ENCODE measurements at places on chromosomes 16 and 17.
A peak's percentile ranks its signal among the peaks of the same experiment; 100 is the strongest.

DNA sequence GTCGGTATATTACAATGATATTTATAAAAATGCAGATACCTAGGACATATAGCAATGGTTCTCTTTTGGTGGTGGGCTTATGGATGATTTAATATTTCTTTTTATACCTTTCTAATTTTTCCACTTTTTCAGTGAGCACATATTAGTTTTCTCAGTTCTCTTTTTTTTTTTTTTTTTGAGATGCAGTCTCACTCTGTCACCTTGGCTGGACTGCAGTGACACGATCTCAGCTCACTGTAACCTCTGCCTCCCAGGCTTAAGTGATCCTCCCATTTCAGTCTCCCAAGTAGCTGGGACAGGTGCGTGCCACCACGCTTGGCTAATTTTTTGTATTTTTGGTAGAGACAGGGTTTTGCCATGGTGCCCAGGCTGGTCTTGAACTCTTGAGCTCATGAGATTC lies 15.1 kb downstream of the MAP3K14 start:
- no peak overlapping the region for H3K4me3 ChIP-seq
- H3K36me3 ChIP-seq: no peaks in the 10 kb centered on the region
- no peak for DNase-seq
- H3K27ac ChIP-seq: peak overlapping the region; percentile 78

- no peaks in the 10 kb centered on the region for H3K36me3 ChIP-seq
- no peak for DNase-seq
- no peaks in the 10 kb centered on the region for H3K27me3 ChIP-seq
- no peak overlapping the region for H3K27ac ChIP-seq
Observed at GRCh38 chr16:54417384-54417783, 130.8 kb upstream of the IRX3 start.

DNA sequence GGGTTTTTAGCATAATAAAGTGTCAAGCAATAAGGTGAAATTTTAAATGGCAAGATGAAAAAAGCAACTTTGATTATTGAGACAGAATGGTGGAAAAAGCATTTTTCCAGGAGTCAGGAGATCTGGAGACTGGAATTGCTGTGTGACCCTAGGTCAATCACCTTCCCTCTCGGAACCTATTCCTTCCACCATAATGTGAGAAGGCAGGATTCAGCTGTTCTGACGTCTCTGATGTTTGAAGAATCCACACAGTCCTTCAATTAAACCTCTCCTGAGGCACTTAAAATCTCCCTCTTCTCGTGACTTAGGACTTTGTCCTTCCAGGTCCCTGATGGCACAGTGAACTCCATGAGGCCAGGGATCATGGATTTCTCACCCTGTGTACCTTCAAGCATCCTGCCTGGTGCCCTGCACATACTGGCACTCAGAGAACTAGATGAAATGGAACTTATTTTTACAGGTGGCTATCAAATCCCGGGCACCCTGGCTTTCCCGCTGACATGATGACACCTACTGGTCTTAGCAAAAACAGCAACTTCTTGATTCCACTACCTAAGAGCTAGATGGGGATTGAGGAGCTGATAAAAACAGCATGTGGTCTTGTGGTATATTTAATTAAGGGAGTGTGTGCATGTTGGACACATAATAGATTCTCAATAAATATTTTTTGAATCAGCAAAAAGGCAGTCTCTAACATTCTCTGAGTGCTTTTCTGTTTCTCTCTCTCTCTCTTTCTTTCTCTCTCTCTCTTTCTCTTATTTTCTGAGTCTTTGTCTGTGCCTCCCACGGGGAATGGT lies 2.3 kb upstream of the CCDC182 start:
- no peak for DNase-seq
- no peaks in the 10 kb centered on the region for H3K36me3 ChIP-seq
- H3K4me1 ChIP-seq: no peaks in the 10 kb centered on the region
- no peaks in the 10 kb centered on the region for H3K27me3 ChIP-seq

- no peak for DNase-seq
- no peak overlapping the region for H3K4me3 ChIP-seq
- H3K36me3 ChIP-seq: no peaks in the 10 kb centered on the region
- H3K4me1 ChIP-seq: no peaks in the 10 kb centered on the region
- peak overlapping the region; percentile 63 for H3K27ac ChIP-seq
Observed at GRCh38 chr17:44097110-44097958, 26.1 kb downstream of the HDAC5 start.

DNA sequence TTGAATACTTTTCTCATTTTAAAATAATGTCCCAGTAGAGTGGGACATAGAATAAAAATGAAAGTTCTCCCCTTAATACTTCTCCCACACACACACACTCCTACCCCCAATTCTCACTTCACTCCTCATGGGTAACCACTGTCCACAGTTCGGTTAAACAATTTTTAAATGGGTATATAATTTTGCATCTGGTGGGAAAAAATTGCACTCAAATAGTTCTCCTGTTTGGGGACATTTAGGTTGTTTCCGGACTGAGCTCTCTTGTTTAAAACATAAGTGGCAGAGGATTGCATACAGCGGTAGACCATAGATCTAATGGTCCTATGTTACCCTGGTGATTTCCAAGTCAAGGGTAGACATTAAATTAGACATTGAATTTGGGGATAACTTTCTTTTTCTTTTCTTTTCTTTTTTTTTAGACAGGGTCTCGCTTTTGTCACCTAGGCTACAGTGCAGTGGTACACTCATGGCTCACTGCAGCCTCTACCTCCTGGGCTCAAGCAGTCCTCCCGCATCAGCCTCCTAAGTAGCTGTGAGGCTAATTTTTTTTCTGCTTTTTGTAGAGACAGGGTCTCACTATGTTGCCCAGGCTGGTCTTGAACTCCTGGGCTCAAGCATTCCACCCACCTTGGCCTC lies 138.3 kb downstream of the SOCS1 start:
- H3K4me1 ChIP-seq: no peaks in the 10 kb centered on the region
- H3K27ac ChIP-seq: no peak overlapping the region
- no peaks in the 10 kb centered on the region for H3K27me3 ChIP-seq
- H3K36me3 ChIP-seq: no peaks in the 10 kb centered on the region
- no peak overlapping the region for H3K4me3 ChIP-seq

DNA sequence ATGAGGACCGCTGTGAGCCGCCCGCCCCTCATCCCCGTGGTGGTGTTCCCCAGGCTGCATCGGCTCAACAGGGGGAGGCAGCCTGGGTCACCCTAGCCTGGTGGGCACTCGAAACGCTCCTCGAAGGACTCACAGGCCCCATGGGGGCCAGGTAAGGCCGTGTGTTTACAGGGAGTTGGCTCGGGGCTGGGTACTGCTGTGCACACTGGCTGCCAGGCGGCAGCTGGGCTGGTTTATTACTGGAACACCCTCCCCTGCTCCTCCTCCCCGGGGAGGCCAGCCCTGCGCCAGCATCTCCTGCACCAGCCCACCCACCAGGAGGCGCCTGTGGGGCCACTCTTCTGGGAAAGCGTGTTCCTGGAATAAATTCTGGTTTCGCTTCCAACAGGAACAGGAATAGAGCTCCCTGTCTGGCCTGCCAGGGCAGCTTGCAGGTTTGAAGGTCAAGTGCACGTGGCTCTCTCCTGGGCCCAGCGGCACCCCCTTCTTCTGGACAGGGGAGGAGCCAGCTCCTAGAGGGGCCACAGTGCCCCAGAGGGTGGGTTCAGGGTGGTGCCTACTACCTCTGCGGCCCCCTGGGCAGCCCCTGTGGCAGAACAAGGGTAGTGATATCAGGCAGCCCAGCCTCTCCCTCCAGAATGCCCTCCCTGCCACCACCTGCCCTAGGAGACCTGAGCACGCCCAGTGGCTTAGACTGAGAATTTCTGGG lies 11.3 kb downstream of the MCRIP1 start:
- H3K4me1 ChIP-seq: peaks cover 11% of the 10 kb centered on the region
- peak overlapping the region; percentile 92 for H3K27ac ChIP-seq
- peak; percentile 85 for DNase-seq
- H3K4me3 ChIP-seq: no peak overlapping the region
- no peaks in the 10 kb centered on the region for H3K27me3 ChIP-seq

- no peaks in the 10 kb centered on the region for H3K36me3 ChIP-seq
- no peak for DNase-seq
- H3K4me3 ChIP-seq: no peak overlapping the region
- no peaks in the 10 kb centered on the region for H3K27me3 ChIP-seq
Observed at GRCh38 chr16:912322-912683, 58.5 kb downstream of the LMF1 start.

DNA sequence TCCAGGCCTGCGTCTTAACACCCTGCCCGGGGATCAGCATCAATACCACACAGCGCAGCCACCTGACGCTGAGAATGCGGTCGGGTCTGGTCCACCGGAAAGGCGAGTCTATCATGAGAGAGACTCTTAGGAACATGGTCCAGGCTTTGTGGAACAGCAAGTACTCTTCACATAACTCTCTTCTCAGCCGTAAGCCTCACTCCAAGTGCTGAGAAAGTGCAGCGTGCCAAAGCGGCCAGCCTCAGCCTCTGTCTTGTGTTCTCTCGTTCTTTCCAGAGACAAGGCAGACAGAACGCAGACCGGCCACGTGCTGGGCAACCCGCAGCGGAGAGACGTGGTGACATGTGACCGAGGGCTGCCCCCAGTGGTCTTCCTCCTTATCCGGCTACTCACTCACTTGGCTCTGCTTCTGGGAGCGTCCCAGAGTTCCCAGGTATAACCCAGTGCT lies 34.4 kb upstream of the ENDOV start:
- H3K27me3 ChIP-seq: no peaks in the 10 kb centered on the region
- peaks cover 29% of the 10 kb centered on the region for H3K36me3 ChIP-seq
- DNase-seq: peak; percentile 45
- H3K4me1 ChIP-seq: no peaks in the 10 kb centered on the region

DNA sequence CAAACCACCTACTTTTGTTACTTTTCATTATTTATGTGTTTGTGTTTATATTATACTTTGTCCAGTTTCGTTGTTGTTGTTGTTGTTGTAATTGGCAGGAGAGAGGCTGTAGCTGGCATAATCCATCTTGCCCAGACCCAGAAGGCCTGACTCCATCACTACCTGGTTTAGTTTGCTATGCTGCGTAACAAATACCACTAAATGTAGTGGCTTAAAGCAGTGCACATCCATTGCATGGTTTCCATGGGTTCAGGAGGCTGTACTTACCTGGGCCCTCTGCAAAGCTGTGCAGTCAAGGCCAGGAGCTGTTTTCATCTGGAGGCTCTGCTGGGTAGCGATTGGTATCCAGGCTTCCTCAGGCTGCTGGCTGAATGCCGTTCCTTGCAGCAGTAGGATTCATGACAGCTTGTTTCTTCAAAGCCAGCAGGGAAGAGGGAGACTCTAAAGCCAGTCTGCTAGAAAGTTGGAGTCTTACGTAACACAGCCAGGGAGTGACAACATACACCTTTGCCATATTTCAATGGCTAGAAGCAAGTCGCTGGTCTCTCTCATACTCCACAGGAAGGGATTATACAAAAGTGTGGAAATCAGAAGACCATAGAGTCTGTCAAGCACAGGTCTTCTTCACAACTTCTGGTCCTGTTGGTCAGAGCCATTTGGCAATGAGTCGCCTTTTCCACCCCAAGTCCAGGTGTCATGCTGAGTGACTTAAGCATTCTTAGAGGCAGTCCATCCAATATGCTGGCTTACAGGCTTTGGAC lies 41.1 kb downstream of the TNRC6C start:
- no peaks in the 10 kb centered on the region for H3K27me3 ChIP-seq
- no peaks in the 10 kb centered on the region for H3K36me3 ChIP-seq
- DNase-seq: no peak
- no peak overlapping the region for H3K4me3 ChIP-seq
- no peaks in the 10 kb centered on the region for H3K4me1 ChIP-seq

DNA sequence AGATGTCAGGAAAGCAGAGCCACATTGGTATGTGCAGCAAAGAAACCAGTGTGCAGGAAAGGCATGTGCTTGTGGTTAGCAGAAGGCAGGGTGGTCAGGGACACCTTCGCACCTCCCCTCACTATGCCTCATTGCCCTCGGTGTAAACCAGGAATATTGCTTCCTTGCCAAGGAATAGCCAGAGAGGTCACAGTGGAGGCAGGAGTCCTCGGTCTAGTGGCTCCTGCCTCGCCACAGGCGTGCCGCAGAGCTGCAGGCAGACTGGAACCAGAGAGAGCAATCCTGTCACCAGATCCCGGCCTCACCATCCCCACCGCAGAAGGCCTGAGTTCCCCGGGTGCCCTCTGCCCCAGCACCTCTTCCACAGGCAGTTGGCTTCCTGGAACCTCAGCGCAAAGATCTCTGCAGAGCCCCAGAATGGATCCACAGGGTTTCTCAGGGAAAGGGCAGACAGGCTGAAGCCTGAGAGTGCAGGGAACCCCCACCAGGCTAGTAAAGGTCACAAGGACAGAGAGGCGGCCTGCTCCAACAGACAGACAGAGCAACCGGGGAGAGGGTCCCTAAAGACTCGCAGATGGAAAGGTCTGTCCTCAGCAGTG lies 21.6 kb downstream of the CCDC182 start:
- H3K4me3 ChIP-seq: no peak overlapping the region
- no peak overlapping the region for H3K27ac ChIP-seq
- H3K36me3 ChIP-seq: no peaks in the 10 kb centered on the region
- DNase-seq: no peak
- no peaks in the 10 kb centered on the region for H3K27me3 ChIP-seq

DNA sequence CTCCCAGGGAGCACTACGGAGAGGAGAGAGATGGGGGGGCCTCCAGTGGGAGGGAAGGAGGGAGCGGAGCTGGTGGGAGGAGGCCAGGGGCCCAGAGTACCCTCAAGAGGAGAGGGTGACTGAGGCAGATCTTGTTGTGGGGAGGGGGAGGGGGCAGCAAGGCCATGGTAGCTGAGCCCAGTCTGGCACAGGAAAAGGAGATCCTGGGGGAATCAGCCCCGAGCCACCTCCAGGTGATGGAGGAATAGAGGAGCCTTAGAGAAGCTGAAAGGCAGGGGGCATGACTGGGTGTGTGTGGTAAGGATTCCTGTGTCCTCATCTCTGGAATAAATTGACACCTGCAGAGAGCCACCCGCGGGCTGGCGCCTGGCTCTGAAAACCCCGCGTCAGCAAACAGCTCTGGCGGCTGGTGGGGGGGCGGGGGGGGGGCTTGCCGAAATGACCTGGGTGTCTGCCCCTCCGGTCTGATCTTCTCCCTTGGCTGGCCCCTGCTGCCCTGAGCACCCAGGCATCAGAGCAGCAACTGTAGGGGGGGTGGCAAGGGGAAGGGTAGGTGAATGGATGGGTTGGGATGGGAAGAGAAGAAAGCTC lies 1.3 kb upstream of the NLGN2 start:
- DNase-seq: no peak
- H3K4me1 ChIP-seq: peaks cover 8% of the 10 kb centered on the region
- peak overlapping the region; percentile 92 for H3K27ac ChIP-seq
- H3K4me3 ChIP-seq: peak overlapping the region; percentile 80
- no peaks in the 10 kb centered on the region for H3K27me3 ChIP-seq

DNA sequence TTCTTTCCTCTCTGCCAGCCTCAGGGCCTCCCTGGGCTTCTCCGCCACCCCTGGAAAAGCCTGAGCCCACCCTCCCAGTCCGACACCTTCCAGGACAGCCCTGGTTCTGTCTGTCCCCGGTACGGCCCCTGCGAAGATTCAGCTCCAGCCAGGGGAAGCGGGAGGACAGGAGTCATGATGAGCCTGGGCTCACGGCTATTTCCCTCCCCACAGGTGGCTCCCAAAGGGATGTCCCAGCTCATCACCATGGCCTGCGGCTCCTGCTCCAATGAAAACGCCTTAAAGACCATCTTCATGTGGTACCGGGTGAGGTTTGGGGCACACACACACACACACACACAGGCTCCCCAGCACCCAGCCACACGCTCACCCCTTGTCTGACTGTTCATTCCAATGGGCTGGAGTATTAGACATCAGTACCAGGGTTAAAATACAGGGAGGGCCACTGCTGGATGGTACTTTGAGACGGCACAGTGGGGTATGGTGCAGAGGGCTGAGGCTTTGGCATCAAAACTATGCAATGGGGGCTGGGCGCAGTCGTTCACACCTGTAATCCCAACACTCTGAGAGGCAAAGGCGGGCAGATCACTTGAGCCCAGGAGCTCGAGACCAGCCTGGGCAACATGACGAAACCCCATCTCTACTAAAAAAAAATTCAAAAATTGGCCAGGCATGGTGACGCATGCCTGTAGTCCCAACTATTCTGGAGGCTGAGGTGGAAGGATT lies 32.8 kb downstream of the TMEM186 start:
- no peaks in the 10 kb centered on the region for H3K4me1 ChIP-seq
- peaks cover 8% of the 10 kb centered on the region for H3K36me3 ChIP-seq
- DNase-seq: no peak
- H3K27me3 ChIP-seq: no peaks in the 10 kb centered on the region
- no peak overlapping the region for H3K27ac ChIP-seq
- H3K4me3 ChIP-seq: no peak overlapping the region

Data from breast epithelium (tissue), 4 donors.